Activated T-cell treated with anti-CD3 and anti-CD28 coated beads for 4 hours (primary cell): ENCODE measurements at places on chromosomes 1 and 21.

DNA sequence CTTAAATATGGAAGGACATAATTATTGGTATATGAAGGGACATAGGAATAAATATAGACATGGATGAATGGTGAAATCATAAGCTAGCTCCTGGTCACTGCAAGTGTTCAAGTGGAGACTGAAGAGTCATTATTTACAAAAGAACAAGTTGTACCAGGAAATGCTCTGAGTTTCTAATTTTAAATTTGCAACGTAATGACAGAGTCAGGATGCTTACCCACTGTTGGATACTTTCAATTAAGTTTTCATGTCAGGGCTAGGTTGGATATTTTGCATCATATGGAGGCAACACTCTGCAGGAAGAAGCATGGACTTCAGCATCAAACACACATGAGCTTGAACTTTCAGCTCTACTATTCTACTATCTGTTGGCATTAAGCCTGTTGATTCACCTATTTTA is 499.6 kb upstream of the C1orf87 start:
- no peak for DNase-seq

- DNase-seq = no peak
Measured at GRCh38 chr1:205519541-205520131, 15.2 kb downstream of the CDK18 start.

DNA sequence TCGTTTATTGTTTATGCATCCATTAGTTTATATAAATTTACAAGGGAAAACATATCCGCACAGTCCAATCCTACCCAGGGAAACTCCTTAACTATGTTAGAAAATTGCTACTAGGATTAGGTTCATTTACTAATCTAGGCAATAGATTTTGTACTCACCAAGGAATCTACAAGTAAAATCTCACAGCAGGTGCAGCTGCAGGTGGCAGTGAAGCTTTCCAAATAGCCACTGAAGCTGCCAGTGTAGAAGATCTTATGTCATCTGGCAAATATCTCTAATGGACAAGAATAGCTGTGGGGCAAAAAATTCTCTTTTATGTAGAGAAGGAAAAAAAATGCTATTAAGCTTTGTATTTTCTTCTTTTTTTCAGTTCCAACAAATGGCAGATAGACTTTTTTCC is 963.4 kb upstream of the ADGRL4 start:
- DNase-seq = no peak

- DNase-seq = no peak
Measured at GRCh38 chr1:224127925-224128819, 14.3 kb downstream of the FBXO28 start.

- DNase-seq = no peak
Measured at GRCh38 chr1:7582460-7582972, 188.6 kb upstream of the VAMP3 start.

GRCh38 chr1:62613890-62614289 is 16.6 kb downstream of the ANGPTL3 start:
- no peak for DNase-seq
